ENCODE measurements at places on chromosomes 1 and 21. TPM values are rescaled to one million over a fixed set of nuclear protein-coding genes. Genes with fewer than 3 reads are reported as not detected.

The NFIA gene
- total RNA-seq = 35.5 TPM

The KIF14 gene
- 2.4 TPM for total RNA-seq

The SYT14 gene
- 51.4 TPM for total RNA-seq

The TIE1 gene
- 6.9 TPM for total RNA-seq

The RPE65 gene
- 0.41 TPM for total RNA-seq

The CYP4A22 gene
- not detected for total RNA-seq

- DNase-seq = no peak
Measured at GRCh38 chr1:43304314-43304681, 3.5 kb downstream of the TIE1 start.

GRCh38 chr1:2435746-2436355 lies 23.5 kb upstream of the PEX10 start:
- no peak for DNase-seq

DNA sequence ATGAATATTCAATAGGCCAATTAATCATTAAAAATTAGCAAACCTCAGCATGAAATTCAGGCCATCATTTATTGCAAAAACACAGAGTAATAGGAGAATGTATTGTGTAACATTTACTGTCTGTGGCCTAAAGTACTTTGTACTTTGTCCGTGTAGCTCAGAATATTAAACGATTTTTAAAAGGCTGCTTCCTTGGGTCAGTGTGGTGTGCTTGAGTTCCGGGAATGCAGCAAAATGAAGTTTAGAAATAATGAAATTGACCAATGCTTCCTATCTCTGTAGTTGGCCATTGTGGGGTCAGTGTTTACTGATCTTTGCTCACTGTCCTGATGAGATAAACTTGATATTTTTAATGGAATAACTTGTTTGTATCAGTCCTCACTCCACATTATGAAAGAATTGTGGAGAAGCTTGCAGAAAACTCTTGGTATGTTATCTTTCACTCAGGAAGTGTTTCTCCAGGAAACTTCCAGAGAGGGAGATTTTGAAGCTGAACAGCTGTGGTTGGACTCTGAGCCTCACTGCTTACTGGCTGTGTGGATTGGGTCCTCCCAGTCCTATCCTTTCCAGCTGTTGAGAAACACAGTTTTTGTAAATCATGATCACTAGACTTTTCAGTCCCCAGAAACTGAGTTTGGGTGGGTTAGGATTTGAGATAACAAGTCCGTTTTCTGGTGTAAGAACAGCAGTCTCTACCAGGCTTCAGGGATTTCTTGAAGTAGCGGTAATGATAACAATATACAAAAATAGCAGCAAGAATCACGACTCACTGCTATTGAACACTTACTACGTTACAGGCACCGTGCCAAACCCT lies 19.2 kb upstream of the MTARC1 start:
- DNase-seq = no peak

GRCh38 chr1:159068886-159069285 lies 7.7 kb downstream of the AIM2 start:
- DNase-seq = no peak

DNA sequence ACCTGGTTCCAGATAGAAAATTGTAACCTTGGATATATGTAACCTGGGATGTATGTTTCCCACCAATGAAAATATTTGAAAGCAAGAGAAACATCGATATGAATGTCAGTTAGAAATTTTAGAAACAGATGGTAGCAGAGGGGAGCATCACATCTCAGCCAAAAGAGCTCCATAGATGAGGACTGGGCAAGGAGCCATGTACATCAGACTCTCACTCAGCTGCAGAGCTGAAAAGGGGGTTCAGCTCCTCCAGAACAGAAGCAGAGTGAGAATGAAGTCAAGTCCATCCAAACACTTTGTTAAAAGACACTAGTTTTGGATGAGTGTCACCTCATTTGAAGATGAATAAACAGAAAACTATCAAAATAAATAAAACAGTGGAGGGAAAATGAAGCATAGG lies 202.4 kb downstream of the HMCN1 start:
- DNase-seq = no peak

DNA sequence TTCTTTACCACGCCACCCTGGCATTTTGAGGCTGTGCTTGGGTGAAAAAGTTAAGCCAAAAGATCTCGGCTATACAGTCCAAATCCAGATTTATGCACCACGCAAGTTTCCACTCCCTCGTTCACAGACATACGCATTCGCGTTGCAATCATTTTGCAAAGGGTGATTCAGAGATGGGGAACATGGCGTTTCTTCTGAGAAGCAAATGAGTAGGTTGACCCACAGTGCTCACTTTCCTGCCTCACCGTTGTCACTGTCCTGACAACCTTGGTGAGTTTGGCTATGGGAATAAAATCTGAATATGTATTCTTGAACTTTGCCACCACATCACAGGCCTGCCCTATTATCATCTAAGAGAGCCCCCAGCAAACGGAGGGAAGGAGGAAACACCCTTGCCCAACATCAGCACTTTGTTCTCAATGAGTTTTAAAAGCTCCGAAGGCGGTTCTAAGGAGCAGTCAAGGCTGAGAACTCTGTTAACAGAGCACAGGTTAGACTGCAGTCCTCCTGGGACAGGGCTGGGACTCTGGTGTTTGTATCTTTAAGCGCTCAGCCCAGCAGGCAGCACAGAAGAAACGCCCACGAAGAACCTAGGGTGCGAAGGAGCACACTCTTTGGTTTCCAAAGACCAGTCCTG lies 86.4 kb downstream of the RUNX1 start:
- DNase-seq = no peak

- no peak for DNase-seq
Measured at GRCh38 chr1:61993331-61993961, 201.2 kb upstream of the L1TD1 start.

DNA sequence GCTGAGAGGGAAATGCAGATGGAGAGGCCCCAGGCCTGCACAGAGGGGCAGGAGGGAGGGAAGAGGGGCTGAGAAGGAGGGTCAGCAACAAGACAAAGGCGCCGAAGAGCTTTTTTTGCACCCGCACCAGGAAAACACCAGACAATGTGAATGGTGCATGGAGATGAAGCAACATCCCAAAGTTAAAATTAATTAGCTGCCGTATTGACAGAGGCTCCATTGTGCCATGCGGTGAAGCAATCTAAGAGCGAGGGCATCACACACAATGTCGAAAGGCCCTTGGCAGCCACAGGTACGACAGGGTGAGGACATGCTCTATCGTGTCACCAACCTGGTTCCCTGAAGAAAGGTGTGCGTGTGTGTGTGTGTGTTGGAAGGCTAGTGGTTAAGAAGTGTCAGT lies 41.2 kb downstream of the SSBP3 start:
- no peak for DNase-seq

DNA sequence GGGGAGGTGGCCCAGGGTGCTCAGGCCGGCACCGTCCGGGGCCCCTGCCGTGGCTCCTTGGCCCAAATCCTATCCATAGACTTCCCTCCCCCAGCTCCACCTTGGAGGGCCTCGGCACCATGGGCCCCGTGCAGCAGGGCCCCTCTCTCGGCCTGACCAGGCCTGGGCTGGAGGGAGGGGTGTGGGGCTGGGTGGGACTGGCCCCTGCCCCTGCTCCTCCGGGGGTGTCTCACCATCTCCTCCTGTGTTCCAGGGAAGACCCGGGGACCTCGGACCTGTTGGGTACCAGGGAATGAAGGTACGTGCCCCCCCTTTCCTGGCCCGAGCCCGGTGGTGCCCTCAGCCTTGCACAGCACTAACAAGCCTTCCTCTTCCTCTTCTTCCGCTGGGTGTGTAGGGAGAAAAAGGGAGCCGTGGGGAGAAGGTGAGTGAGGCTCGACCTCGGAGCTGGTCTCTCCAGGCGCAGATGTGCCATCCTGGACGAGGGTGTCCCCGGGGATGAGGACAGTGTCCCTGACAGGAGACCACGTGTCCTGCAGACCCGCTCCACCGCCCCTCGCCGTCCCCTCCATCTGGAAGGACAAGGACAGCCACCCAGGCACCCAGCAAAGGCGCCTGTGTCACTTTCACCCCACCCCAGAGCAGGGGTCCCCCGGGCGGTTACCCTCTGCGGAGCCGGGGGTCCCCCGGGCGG lies 7.9 kb downstream of the COL6A1 start:
- no peak for DNase-seq

- DNase-seq = no peak
Measured at GRCh38 chr1:64882574-64883255, 83.6 kb downstream of the JAK1 start.

GRCh38 chr1:40058453-40059337 lies 18.2 kb downstream of the CAP1 start:
- DNase-seq = no peak

DNA sequence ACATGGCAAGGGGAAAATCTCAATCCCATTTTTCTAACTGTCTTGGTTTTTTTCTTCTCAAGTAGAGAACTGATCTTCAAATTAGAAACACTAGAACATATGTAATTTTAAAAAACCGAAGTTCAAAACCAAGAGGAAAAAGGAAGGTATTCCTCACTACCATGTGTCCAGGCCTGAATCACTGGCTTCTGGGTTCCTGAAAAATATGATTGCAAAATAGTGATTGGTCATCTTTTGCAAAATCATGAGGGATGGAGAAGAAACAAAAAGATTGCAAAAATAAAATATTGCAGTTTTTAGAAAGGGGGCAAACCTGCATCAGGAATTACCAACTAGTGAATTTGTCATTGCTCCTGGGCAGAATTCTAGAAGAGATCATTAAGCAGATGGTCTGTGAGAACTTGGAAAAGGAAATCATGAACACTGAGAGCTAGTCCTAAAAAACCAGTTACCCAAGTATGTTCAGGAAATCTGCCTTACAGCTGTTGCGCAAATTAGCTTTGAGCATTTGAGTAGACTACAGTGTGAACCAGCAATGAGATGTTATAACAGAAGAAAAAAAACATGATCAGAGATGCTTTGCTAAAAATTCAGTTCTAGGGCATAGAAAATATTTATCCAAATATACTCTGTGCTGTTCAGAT lies 49.4 kb downstream of the SPATA46 start:
- no peak for DNase-seq

All from frontal cortex (tissue), 4 donors.